ENCODE measurements at places on chromosomes 12 and 14.

DNA sequence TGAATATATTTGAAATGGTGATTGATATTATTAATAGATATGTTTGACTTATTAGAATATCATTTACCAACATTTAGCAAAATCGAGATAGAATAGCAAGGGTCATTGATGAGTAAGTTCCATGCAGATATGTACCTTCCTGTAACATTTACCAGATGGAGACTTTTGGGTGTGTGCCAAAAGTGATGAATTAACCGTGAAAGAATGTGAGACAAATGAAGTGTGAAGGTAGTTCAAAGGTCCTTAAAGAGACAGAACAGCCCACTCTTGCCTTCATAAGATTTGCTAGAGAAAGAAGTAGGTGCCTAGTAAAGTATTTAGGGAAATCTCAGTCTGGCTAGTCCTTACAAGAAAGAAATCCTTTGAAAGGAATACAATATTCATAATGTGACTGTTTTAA lies 45.5 kb downstream of the FGD4 start:
- no peak for DNase-seq

DNA sequence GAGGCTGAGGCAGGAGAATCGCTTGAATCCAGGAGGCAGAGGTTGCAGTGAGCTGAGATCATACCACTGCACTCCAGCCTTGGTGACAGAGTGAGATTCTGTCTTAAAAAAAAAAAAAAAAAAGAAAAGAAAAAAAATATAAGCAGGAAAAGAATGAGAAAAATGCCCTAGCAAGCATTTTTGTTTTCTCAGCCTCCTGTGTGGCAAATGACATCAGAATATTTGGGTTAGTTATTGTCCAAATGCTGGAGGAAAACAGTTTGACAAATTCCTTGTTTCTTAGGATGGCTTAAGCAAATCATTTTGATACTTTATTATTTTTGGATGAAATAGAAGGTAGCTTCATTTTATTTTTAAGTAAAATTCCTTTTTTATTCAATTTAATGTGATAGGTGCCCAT lies 7.5 kb upstream of the PTPRR start:
- DNase-seq = no peak

- no peak for DNase-seq
Measured at GRCh38 chr14:91228112-91229004, 16.1 kb downstream of the GPR68 start.

DNA sequence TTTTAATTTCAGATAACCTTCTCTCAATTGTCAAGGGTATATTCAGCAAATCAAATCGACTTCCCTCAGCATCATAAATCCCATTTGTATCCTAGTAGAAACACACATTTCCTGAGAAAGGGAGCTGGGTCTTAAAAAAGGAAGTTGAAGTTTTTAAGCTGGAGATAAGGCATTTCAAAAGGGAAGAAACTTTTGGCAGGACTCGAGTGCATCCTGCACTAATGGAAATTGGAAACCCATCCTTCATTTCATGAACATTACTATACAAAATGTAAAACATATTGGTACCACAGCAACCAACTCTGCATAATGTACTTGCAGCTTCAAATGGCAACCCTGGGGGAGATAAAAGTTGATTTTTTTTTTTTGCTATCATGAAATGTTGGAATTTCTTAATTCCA lies 23.7 kb upstream of the TMCC3 start:
- DNase-seq = no peak

DNA sequence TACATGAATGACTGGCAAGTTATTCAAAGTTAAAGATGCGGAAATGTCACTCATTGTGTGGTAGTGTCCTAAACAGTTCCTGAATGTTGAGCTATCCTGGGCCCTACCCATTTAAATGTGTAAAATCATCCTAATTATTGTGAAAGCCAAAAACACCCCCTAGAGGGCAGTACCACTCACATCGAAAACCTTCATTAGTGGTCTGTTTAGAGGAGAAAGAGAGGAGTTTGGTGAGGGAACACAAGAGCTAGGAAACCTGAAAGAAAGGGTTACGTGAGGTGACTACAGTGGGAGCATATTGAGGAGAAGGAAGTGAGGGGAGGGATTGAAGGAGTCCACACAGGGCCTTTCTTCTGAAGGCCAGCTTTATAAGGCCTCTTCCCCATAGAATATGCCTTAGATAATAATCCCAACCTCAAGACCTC lies 2.5 kb upstream of the TEP1 start:
- peak; percentile 90 for DNase-seq

- no peak for DNase-seq
Measured at GRCh38 chr12:65786041-65786440, 38.2 kb upstream of the HMGA2 start.

- no peak for DNase-seq
Measured at GRCh38 chr12:54060975-54061778, 7.5 kb downstream of the HOXC4 start.

DNA sequence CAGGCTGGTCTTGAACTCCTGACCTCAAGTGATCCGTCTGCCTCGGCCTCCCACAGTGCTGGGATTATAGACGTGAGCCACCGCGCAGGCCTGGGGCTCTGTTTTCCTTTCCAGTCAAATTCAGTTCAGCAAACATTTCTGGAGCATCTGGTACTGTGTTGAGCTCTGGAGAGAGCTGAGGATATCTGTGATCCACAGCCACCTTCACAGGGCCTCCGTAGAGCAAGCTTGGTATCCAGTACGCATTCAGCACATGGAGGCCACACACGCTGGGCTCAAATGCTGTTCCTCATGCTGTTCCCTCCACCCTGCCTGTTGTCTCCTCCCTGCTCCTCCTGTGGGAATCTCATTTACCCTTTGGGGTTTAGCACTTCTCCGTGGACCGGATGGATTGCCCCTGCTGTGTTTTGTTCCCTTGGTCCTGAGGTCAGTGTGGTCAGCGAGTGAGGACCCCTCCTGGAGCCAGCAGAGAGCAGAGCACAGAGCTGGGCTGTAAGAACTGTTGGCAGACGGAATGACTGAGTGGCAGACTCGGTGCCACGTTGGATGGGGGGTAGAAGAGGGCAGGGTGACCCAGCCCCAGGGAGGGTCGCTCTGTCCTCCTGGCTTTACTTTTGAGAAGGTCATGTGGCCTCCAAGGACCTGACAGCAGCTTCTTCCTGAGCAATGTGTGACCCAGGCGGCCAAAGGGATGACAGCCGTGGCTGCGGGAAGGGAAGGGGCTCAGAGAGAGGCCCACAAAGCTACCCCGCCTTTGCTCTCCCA lies 891 bp downstream of the RPS6KL1 start:
- no peak for DNase-seq

- no peak for DNase-seq
Measured at GRCh38 chr12:110638796-110639195, 24.9 kb downstream of the TCTN1 start.

GRCh38 chr14:67232066-67232465 lies 9.2 kb upstream of the PALS1 start:
- no peak for DNase-seq

GRCh38 chr12:43331935-43332334 lies 220.1 kb downstream of the ADAMTS20 start:
- no peak for DNase-seq

GRCh38 chr12:64256166-64256800 lies 34.2 kb upstream of the KICS2 start:
- peak; percentile 86 for DNase-seq

DNA sequence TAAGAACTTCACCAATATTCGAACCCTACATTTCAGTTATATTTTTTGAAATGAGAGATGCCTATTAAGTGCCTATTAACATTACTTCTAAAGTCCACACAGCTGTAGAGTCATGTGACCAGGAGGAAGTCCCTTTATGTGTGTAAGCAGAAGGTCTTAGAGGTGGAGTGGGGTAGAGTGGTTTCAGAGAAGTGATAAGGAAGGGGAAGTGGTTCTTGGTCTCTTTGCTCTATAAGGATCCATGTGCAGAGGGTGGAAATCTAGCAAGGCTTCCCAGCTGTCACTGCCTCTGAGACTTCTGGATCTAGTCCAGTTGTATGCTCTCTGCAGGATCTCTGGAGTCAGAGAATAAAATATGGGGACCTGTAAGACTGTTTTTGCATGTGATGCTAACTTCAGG lies 673.9 kb downstream of the FLRT2 start:
- DNase-seq = no peak

DNA sequence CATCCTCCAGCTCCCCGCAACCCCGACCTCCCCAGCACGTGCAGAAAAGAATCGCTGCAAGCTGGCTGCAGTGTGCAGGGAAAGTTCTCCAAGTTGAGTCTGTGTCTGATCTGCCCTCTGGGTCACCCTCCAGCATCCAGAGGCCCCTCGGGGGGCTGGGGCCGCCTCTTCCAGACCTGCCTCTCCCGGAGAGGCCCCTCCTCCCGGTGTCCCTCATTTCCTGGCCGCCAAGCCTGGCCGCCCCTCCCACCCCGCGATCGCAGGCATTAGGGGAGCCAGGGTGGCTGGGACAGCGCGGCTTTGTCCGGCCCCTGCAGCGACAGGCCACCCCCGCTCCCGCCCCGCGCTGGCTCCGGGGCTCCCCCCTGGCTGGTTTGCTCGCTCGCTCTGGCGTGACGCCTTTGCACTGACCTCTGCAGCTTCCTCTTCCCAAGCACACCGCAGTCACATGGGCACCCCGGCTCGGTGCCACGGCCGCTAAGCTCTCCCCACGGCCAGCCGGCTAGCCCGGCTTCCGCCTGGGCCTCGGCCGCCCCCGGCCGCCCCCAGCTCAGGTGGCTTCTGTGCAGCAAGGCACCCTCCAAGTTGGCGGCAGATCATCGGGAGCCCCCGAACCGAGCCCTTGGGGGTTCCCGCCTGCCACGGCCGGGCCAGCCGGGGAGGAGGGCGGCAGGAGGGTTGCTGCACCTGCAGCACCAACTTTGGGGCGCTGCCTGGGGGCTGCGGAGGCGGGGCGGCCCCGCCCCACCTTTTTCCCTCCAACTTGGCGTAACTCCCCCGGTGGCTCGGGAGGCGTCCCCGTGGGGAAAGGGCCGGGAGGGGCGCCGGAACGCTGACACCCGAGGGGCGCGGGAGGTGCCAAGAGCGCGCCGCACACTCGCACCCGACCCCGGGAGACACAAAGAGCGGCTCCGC lies 43.7 kb downstream of the KDM2B start:
- peak; percentile 94 for DNase-seq

DNA sequence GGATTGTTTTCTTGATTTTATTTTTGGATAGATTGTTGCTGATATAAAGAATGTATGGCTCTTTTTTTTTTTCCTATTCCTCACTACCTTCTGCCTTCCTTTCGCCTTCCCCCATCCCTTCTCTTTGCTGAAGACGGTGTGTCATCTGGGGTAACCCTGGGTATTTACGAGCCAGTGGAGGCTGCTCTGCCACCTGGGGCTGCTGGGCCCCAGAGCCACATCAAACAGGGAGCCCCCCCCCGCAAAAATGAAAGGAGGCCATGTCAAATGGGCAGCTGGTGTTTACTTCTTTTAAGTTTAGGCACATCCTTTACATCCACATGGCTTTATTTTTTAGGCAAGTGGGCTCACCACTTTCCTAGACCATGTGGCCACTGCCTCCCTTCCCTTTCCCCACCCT lies 25.4 kb downstream of the CHST11 start:
- no peak for DNase-seq

All from Karpas-422 (cell line).